ENCODE measurements at places on chromosomes 6 and 20.

DNA sequence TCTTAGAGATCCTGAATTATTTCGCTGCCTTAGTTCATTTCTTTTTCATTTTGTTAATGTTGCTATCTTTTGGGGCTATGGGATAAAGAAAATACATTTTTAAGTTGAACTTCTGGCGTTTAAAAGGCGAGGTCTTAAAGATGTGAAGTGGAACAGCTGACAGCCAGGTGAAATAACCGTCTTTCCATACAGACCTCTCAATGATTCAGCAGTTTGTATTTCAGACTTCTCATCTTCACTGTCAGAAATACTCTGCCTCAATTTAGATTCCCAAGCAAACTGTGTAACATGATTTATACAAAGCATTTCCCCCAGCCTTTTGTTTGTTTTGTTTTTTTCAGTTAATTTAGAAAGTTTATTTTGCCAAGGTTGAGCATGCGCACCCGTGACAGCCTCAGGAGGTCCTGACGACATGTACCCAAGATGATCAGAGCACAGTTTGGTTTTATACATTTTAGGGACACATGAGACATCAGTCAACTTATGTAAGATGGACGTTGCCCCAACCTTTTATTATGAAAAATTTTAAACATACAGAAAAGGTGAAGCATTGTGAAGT, 40.0 kb downstream of the SLC9A8 start:
- DNase-seq: no peak

GRCh38 chr6:163954088-163954775, 539.7 kb downstream of the QKI start:
- DNase-seq: no peak

- DNase-seq: no peak
Observed at GRCh38 chr6:32427218-32427617, 12.5 kb upstream of the HLA-DRA start.

- DNase-seq: no peak
Observed at GRCh38 chr6:90388395-90388794, 91.8 kb upstream of the BACH2 start.

DNA sequence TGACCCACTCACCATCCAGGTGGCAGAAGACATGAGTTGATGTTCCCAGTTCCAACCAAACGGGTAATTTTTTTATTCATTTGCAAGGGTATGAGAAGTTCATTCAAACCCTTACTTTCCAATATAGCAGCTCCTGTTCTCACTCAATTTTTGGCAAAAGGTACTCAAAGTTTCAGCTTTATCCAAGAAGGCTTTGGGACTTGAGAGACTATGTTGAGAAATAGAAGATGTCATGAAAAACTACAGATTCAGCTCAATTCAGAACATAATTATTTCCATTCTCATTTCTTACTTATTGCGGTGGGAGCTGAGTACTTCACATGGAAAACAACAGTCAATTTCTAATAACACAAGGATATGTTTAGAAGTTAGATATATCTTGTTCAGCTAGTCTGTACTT, 162.3 kb downstream of the FNDC1 start:
- no peak for DNase-seq
